ENCODE measurements at places on chromosomes 3 and 15. TPM values are rescaled to one million over a fixed set of nuclear protein-coding genes. Genes with fewer than 3 reads are reported as not detected.

- DNase-seq: no peak
These were observed 13.1 kb upstream of the SNX22 start for GRCh38 chr15:64138331-64138941.

DNA sequence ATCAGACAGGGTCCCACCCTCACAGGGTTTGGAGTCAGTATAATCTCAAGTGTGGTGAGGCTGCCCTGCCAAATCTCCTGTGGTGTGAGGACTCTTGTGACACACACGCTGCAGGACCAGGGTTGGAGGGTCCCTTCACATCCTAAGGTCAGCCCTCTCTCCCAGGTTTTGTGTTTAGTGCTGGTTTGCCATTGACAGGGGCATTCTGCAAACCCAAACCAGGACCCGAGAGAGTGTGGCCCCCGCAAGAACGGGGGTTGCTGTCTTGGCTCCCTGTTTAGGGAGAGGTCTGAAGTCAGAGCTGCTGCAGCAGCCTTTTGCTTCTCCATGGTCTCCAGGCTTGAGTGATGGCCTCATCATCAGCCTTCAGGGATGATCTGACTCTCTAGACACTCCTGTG, 14.7 kb downstream of the FAM107A start:
- no peak for DNase-seq

DNA sequence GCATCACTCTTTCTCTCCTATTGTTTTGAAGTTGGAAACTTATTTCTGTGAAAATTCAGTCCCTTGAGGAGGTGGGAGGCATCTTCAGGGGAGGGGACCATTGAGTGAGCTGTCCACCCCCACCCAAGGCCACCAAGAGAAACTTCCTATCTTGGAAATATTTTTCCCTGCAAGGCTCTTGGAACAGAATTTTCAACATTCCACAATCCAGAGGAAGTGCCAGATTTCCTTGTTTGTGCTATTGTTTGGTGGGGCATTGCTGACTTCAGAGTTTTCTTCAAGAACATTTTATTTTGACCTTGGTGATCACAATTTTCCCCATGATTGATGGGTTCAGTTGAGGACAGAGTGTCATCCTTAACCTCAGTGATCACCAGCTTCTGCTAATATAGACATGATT, 12.0 kb downstream of the DNASE1L3 start:
- DNase-seq: no peak

Gene NEK10
- 6.8 TPM for total RNA-seq

Gene SERPINI2
- total RNA-seq: 1.5 TPM

Gene CCDC54
- not detected for total RNA-seq

Measured in right cardiac atrium (tissue), 5 donors.